ENCODE measurements at places on chromosomes 6 and 20. TPM values are rescaled to one million over a fixed set of nuclear protein-coding genes. Genes with fewer than 3 reads are reported as not detected.

Gene SEL1L2
- not detected for total RNA-seq

Gene ACOT13
- 8.3 TPM for total RNA-seq

Gene WFDC12
- total RNA-seq = not detected

Gene NNAT
- 1.0 TPM for total RNA-seq

Gene EFCAB8
- total RNA-seq = not detected

Gene CRISP2
- total RNA-seq = 0.12 TPM

Gene GTSF1L
- not detected for total RNA-seq

Gene MYL9
- total RNA-seq = 39.5 TPM

Gene MSH5
- total RNA-seq = 7.2 TPM

Gene TRIM40
- not detected for total RNA-seq

GRCh38 chr6:112221981-112222852 is 32.1 kb downstream of the LAMA4 start:
- DNase-seq = no peak

- no peak for DNase-seq
Observed at GRCh38 chr6:47439348-47439668, 38.3 kb upstream of the CD2AP start.

- no peak for DNase-seq
Observed at GRCh38 chr6:28606424-28607391, 81.0 kb downstream of the GPX5 start.

- DNase-seq = no peak
Observed at GRCh38 chr6:6717953-6718352, 129.4 kb downstream of the LY86 start.

GRCh38 chr6:112774319-112774718 is 427.2 kb downstream of the RFPL4B start:
- no peak for DNase-seq

DNA sequence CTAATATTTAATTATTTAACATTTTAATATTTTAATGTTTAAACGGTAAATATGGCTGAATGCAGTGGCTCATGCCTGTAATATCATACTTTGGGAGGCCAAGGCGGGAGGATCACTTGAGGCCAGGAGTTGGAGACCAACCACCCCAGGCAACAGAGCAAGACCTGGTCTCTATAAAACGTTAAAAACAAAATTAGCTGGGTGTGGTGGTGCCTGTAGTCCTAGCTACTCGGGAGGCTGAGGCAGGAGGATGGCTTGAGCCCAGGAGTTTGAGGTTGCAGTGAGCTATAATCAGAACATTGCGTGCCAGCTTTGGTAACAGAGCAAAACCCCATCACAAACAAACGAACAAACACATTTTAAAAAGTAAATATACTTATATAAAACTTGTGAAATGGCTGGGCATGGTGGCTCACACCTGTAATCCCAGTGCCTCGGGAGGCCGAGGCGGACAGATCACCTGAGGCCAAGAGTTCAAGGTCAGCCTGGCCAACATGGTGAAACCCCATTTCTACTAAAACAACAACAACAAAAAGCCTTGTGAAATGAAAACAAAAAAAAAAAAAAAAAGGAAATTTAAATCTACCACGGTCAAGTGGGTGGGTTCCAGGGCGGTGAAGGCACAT is 8.2 kb downstream of the SRXN1 start:
- no peak for DNase-seq

DNA sequence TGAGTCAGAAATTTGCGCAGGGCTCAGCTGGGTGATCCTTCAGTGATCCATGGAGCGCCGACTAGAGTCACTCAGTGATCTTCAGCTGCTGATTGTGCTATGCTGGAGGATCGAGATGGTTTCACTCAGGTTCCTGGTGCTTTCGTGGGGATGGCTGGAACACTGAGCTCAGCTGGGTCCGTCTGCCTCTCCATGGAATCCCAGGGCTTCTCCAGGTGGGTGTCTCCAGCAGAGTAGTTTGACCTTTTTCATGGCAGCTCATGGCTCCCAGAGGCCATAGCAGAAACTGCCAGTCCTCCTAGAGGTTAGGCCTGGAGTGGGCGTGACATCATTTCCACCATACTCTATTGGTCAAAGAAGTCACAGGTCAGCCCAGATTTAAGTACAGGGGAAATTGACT is 88.8 kb upstream of the SIRPA start:
- DNase-seq = no peak

- DNase-seq = no peak
Observed at GRCh38 chr6:36195471-36196112, 952 bp upstream of the BRPF3 start.

DNA sequence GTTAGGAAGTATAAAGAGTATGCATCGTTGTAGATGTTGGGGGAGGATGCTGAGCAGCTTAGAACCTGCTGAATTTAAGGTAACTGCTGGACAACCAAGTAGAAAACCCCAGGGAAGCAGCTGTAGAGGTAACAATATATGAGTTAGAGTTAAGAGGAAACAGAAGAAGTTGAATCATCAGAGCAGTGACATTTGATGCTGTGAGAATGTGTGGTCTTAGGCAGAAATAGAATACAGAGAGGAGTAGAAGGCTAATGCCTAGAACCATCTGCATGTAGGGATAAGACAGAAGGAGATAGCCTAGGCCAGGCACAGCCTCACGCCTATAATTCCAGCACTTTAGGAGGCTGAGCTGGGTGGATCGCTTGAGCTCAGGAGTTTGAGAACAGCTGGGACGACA is 22.6 kb upstream of the DYNLRB1 start:
- DNase-seq = no peak

GRCh38 chr6:116291701-116292396 is 12.1 kb upstream of the TSPYL1 start:
- no peak for DNase-seq

DNA sequence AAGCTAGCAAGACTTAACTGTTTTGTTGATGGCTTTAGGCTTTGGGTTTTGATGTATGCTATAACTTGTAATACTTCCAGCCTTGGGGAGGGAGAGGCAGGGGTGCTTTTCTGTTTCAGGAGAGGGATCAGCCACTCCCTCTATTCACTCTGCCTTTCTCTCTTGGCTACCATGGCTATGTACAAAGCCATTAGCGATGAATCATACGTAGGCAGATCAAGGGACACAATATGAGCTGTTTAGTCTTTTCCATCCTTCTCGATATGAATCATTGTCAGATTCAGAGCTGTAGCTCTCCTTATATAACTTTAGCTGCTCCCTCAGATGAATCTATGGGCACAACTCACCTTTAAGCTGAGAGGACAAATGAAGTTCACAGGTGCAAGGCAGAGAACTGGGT is 230.6 kb downstream of the TSHZ2 start:
- DNase-seq = no peak

DNA sequence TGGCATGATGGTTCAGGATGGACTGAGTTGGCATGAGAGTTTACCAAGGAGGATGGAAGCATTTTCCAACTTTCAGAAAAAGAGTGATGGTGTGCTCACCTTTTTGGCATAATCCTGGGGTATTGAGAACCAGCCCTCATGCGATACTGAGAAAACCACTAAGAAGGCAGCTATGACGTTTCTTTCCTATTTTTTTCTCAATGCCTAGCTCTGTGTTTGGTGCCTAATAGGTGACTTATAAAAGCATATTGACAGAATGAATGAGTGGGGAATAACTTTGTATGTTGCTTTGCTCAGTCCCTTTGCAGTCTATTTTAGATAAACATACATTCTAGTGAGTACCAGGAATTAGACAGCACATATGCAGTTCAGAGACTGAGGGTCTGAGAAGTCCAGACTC is 816.3 kb downstream of the DHX35 start:
- DNase-seq = no peak

- DNase-seq = no peak
Observed at GRCh38 chr6:143546599-143546998, 35.1 kb upstream of the FUCA2 start.

DNA sequence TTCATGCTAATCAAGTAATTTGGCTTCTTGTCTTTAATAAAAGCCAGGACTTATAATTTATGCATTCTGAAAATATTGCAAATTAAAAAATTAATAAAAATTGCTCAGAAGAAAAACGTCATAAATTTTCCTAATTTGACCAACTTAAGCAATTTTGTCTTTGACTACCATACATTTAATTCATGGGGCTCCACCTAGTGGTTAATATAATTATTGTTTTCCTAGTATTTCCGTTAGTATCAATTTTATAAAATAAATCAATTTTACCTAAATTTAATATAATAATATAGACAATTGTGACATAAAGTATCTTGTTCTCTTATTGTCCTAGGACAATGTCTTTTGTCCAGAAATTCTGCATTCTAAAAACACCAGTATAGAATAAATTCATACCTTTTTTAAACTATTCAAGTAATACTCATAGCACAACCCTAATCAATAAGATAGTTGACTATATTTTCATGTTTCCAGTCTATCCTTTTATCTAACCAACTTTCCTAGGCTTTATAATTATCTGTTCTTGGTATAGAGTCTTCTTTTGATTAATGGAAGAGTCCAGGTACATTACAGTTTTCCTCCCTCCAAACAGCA is 319.9 kb downstream of the TRDN start:
- DNase-seq = no peak

DNA sequence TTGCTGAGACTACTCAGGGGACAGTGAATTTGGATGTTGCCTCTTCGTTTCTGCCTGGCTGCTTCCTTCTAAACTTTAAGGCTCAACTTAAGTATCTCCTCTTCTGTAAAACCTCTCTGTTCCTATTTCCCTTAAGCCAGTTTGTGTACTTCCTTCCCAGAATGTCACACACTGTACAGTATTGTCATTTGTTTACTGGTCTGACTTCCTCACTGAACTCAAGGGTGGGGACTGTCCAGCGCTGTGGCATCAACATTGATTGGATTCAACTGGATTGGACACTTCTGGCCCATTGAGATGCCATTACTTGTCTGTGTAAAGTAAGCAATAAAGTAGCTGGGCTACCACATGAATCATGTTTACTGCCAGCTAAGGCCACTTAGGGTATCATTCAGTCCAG is 69.7 kb downstream of the ANKS1A start:
- no peak for DNase-seq

DNA sequence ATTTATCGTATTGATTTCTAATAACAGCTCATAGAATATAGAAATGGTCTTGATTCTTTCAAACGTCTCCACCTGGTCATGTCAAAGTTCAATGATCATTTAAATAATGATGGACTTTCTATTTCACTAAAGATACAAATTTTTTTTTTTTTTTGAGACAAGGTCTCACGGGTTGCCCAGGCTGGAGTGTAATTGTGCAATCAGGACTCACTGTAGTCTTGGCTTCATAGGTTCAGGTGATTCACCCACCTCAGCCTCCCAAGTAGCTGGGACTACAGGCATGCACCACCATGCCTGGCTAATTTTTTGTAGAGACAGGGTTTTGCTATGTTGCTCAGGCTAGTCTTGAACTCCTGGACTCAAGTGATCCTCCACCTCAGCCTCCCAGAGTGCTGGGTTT is 25.2 kb downstream of the KLHL31 start:
- DNase-seq = no peak

DNA sequence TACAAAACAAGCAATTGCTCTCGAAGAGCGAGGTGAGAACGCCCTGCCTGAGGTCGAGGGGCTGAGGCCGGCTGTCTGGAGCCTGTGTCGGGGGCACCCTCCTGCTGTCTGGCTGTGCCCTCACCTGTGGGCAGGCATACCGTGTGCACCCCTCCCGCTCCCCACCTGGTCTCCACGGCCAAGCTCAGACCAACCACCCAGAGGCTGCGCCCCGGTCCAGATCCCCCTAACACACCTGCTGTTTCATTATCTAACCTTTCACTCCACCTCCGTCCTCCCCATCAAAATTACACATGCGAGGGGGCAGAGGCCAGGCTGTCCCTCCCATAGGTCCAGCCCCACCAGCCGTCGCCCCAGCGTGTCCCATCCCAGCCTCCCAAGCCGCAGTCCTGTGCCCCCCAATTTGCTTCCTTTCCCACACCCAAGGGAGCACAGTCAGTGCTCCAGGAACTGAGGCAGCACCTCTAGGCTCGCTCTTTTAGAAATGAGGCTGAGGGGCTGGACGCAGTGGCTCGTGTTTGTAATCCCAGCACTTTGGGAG is 35.2 kb downstream of the NTSR1 start:
- DNase-seq = no peak

- no peak for DNase-seq
Observed at GRCh38 chr6:108778421-108779186, 69.6 kb upstream of the ARMC2 start.

- DNase-seq = no peak
Observed at GRCh38 chr6:7042654-7043545, 64.9 kb upstream of the RREB1 start.

DNA sequence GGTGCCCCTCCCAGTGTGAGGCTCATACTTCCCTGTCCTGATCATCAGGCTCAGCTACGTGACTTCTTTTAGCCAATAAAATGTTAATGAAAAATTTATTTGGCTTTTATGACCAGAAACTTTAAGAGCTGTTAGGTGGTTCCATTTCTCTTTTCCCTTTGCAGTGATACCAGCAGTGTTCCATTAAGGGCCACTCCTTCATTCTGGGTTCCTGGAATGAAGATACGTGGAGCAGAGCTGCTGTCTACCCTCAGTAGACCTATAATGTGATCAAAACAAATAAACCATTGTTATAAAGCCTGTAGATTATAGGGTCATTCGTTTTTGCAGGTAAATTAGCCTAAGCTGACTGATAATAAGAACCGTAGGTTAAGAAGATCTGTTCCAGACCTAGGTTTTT is 228.0 kb downstream of the ZFAND3 start:
- DNase-seq = no peak

DNA sequence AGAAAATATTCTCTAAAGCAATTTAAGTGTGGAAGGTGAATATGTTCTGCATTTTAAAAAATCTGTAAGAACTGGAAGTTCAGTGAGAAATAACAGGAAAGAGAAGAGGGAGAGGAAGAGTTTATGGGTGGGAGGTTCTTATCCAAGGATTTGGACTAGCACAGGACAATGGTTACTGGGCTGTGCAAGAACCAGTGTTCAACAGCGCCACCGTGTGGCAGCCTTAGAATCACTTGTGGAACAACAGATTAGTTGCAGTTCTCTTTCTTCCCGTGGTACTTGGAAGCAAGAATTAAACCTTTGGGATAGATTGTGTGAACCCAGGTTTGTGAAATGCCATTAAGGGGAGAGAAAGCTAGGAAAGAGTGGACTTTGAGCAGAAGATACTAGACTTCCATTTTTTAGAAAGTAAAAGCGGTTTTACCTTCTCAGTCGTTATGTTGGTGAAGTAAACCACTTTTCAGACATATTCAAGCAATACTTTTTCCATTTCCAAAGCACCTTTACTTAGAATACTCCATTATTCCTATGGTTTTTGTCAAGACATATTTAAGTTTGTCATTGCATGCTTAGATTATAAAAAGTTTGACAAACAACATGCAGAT is 436.7 kb downstream of the RNF144B start:
- DNase-seq = no peak

DNA sequence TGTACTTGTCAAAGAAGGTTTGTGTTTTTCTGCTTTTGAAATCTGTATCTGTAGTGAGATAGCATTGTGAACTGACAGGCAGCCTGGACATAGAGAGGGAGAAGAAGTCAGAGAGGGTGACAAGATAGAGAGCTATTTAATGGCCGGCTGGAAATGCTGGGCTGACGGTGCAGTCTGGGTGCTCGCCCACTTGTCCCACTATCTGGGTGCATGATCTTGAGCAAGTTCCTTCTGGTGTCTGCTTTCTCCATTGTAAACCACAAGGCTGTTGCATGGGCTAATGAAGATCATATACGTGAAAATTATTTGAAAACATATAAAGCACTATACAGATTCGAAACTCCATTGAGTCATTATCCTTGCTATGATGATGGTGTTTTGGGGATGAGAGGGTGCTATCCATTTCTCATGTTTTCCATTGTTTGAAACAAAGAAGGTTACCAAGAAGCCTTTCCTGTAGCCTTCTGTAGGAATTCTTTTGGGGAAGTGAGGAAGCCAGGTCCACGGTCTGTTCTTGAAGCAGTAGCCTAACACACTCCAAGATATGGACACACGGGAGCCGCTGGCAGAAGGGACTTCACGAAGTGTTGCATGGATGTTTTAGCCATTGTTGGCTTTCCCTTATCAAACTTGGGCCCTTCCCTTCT is 18.4 kb downstream of the CD83 start:
- DNase-seq = no peak

Measured in pancreas (tissue), 10 donors.